ENCODE measurements at places on chromosomes 2 and 18.
A peak's percentile ranks its signal among the peaks of the same experiment; 100 is the strongest.

- DNase-seq = no peak
Measured at GRCh38 chr18:52442686-52443085, 102.7 kb downstream of the DCC start.

GRCh38 chr18:62584241-62585120 is 61.7 kb downstream of the ZCCHC2 start:
- DNase-seq = peak; percentile 72

DNA sequence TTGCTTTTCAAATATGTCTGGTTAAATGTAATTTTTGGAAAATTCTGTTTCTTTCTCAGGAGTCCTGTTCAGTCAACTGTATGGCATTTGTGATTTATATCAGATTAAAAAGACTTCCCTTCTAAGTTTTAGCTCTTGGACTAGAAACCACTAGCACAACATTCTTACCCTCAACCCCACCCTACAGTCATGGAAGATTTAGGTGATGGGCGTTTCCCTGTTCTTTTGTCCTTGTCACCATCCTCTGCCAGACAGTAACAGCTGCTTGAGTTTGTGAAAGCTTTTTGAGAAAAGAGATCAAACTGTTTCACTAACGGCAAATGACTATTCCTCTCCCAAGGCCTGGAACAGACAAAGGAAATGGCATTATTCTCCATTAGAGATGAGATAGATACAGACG is 31.8 kb downstream of the SERPINB5 start:
- DNase-seq = no peak

DNA sequence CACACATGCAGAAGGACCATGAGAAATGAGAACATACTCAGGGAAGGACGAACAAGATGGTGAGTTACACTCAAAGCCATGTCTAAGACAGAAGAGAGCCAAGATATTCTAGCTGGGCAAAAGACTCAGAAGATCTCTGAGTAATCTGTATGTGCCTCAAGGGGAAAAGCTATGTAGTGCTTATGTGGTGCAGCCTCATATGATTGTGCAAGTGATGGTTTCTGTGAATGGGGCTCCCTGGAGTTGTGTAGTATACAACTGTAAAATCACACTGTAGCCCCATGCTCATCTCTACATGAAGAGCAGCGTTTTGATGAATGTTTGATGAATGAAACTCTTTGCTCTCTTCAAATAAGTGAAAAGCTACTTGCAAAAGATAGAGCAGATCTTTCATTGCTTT is 57.5 kb downstream of the OSR1 start:
- DNase-seq = no peak

- no peak for DNase-seq
Measured at GRCh38 chr2:115491186-115491793, 1048.8 kb downstream of the DPP10 start.

- DNase-seq = no peak
Measured at GRCh38 chr2:215272918-215273317, 38.9 kb upstream of the ATIC start.

- DNase-seq = no peak
Measured at GRCh38 chr2:216189410-216189809, 80.3 kb downstream of the XRCC5 start.

DNA sequence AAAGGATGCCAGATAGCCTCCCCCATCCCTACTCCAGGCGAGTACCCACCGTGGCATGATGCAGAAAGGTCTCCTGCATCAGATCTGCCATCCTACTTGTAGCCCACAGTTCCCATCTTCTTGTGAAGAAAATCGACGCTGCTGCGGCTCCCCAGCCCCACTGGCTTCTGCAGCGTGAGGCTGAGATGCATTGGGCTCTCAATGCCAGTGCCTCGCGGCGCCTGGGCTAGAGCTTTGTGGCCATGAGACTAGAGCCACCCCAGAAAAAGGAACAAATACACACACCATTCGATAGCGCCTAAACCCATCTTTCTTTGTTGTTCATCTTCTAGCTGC is 2.8 kb downstream of the NOL4 start:
- DNase-seq = no peak

- no peak for DNase-seq
Measured at GRCh38 chr18:26386002-26386401, 159.8 kb downstream of the TAF4B start.

DNA sequence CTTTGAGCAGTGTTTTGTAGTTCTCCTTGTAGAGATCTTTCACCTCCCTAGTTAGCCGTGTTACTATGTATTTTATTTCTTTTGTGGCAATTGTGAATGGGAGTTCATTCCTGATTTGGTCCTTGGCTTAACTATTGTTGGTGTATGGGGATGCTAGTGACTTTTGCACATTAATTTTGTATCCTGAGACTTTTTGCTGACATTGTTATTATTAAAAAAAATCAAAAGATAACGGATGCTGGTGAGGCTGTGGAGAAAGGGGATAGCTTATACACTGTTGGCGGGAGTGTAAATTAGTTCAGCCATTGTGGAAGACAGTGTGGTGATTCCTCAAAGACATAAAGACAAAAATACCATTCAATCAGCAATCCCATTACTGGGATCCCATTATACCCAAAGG is 17.0 kb upstream of the ZNF397 start:
- no peak for DNase-seq

GRCh38 chr2:80246534-80246933 is 58.0 kb downstream of the LRRTM1 start:
- DNase-seq = no peak

- DNase-seq = no peak
Measured at GRCh38 chr18:10892786-10893185, 256.6 kb downstream of the PIEZO2 start.

DNA sequence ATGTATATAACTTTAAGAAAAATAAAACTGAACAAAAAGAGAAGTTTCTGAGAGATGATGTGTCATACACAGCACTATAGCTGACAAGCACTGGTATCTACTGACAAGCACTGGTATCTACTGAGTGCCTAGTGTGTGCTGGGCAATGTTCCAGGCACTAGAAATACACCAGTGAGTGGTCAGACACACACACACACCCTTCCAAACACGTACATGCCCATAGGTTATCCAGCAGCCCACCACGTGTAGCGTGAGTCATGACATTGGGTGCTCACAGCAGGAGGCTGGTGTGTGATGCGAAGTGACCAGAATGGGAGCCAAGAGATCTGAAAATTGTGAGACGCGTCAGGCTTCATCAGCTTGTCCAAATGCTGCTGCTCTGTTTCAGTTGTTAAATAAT is 12.2 kb upstream of the GNAL start:
- no peak for DNase-seq

- no peak for DNase-seq
Measured at GRCh38 chr2:139876321-139876720, 1096.1 kb upstream of the NXPH2 start.

DNA sequence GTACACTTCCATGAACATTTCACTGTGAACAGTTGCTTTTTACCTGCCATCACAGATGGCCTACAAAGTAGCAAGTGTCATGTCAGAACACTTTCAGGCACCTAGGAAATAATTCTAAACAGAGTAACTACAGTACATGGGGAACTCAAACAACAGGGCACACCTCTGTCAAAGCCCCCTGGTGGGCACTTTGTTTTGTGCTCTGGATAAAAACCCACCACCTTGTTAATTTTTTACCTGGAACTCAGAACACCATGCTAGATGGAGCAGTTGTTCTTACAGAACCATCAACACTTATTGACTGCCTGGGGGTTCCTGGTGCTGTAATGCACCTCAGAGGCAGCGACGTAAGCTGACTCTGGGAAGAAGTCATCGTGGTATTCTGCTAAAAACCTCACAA is 2.3 kb downstream of the MSL3B start:
- no peak for DNase-seq

- DNase-seq = no peak
Measured at GRCh38 chr2:233853353-233853752, 982 bp downstream of the HJURP start.

DNA sequence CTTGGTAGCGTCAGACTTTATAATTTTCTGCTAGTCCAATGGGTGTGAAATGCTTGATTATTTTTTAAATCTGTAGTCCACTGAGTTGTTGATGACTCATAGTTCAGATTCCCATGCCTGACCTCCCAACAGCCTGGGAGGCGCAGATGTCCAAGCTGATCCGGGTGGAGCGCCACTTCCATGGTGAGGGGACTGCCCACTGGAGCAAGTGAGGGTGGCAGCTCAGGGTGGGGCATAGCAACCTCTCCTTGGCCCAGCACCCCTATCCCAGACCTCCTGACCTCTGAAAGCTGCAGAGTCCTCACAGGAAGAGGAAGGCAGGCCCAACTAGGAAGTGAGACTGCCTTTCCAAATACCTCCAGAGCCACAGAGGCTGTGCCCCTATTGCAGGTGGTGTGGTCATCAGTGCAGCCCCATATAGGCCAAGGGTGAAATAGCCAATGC is 4.4 kb downstream of the MAL start:
- DNase-seq = no peak

DNA sequence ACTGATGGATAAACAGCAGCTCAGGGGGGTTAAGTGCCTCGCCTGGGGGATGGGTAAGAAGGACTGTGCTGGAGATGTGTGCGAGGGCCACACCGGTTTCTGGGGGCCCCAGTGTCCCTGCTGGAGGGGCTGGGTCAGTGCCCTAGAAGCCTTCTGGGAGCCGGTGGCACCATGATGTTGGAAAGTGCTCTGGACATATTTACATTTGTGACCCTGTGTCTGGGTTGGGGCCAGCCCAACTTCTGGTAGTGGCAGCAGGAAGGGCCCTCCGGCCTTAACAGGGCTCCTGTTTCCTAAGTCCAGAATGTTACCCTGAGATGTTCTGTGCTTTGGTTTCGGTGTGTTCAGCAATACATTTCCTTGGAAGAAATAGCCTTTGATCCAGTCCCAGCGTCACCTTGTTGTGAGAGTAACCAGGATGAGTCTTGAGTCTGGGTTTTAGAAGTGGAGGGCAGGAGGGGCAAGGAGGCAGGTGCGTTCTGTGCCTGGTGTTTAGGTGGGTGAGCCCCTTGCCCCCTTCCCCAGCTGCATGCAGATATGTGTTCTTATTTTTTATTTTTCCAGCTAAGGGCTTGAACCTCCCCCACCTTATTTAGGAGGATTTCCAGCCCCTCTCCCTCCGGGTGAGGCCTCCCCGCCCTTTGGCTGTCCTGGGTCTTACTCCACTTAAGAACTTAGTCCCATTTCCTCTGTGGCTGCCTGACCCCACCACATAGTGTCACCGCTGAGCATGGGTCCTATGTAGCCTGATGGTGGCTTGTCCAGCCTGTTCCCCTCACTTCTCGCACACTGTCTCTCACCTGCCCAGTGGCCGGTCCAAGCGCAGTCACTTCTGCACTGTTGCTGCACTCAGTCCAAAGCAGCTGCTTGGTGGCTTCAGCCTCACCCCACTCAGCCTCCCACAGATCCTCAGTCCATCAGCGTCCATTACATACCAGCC is 132.7 kb upstream of the HS6ST1 start:
- DNase-seq = no peak

DNA sequence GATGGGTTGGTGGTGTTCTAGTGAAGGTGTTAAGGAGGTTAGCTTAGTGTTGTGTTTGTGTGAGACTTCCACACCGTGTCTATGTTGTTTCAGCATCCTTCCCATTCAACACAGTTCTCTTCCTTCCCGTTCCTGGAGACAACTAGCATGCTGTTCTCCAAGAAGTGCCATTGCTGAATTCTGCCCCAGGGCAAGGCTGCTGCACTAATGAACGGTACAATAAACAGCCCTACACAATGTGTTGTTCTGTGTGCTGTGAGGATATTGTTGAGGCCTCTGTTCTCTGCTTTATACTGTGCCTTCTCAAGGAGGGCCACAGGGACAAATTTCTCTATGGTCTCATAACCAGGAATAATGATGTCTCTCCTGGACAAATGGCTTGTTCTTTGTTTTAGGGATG is 39.8 kb upstream of the ZEB2 start:
- DNase-seq = no peak

- DNase-seq = no peak
Measured at GRCh38 chr18:52070291-52070756, 269.7 kb upstream of the DCC start.

DNA sequence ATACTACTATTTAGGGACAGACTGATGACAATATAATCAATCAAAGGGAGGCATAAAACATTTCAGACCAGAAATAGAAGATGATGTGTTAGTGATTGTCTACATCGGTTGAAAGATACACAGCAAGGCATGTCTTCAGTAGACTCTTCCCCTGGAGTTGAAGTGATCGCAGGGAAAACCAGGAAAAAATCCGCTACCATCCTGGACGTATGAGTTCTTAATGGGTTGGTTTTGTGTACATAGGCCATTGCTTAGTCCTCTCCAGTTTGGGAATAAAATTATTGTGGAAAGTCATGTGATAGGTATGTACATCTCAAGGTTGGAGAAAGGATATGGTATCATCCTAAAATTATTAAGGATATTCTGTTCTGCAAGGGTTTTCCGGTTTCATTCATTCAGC is 4.3 kb downstream of the APCDD1 start:
- DNase-seq = no peak

DNA sequence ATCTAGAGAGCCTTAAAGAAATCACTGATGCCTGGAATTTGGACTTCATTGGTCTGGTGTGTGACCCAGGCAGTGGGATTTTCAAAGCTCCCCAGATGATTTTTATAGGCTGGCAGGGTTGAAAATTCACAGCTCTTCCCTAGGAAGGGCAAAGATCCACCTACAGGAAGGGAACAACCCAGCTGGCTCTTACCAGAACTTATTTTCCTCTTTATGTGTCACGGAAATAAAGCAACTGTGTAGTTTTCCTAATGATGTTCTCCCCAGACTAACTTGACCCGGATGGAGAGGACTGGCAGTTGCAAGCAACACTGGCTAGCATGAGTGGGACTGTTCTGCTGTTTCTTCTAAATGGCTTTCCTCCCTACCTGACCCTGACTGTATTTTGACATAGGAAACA is 235.6 kb downstream of the ALPK2 start:
- DNase-seq = no peak

- no peak for DNase-seq
Measured at GRCh38 chr2:159856760-159857159, 58.8 kb upstream of the CD302 start.

DNA sequence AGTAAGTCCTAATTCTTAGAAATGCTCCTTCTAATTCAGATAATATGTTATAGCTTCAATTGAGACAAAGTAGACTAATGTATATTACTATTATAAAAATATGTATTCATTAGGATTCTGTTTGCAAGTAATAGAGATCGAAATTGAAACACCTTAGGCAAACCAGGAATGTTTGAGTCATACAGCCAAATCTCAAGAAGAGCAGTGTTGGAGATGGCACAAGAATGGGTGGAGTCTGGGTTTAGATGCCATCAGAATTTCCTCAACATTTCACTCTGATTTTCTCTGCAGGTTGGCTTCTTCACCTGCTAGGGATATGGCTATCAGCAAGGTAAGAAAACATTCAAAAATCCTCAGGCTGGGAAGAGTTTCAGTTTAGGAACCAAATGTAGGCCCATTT is 405.4 kb downstream of the CCDC85A start:
- DNase-seq = no peak
